ENCODE measurements at places on chromosomes 2 and 18.
A peak's percentile ranks its signal among the peaks of the same experiment; 100 is the strongest.

- DNase-seq = peak; percentile 13
Observed at GRCh38 chr18:63292831-63293683, 26.5 kb downstream of the BCL2 start.

- no peak for DNase-seq
Observed at GRCh38 chr2:221437056-221437455, 135.0 kb downstream of the EPHA4 start.

DNA sequence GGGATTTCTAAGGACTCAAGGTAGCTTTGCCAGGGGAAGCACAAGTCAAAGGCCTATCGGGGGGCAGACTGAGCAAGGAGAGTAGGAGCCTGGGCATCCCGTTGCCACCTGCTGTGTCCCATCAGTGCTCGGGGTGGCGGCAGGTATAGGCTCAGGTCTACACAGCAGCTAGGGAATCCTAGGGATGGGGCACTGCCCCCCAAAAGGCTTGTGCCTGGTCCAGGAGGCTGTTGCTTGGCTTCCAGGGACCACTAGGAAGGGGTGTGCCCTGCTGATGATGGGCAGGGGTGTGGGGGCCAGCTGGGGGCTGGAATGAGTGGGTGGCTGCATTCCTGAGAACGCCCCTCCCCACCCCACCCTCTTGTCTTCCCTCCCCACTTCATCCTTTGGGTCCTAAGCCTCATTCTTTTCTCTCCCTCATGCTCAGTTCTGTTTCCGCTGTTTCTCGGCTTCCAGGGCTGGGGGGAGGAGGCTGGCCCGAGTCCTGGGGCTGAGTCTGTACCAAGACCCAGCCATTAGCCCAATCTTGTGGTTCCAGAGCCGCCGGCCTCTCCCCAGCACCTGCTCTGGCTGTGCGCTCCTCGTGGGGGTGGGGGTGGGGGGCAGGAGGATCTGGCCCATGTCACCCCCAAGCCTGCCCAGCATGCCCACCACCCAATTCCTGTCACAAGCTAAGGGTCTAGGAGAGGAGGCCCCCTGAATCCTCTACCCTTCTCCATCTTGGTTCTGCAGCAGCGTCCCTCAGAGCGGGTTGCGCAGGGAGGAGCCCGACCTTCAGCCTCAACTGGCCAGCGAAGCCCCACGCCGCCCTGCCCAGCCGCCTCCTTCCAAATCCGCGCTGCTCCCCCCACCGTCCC is 12.8 kb downstream of the SPEG start:
- DNase-seq = no peak

GRCh38 chr2:165248238-165248637 is 9.0 kb downstream of the SCN2A start:
- DNase-seq = no peak

DNA sequence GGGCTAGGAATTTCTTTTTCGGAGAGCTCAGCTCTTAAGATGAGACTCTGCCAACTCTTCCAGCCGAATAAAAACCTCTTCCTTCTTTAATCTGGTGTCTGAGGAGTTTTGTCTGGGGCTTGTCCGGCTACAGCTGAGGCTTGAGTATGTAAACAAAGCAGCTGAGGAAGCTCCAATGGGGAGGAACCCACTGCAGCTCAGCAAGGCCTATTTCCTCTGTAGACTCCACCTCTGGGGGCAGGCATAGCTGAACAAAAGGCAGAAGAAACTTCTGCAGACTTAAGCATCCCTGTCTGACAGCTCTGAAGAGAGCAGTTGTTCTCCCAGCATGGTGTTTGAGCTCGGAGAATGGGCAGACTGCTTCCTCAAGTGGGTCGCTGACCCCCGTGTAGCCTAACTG is 838.7 kb downstream of the CCDC85A start:
- DNase-seq = no peak

DNA sequence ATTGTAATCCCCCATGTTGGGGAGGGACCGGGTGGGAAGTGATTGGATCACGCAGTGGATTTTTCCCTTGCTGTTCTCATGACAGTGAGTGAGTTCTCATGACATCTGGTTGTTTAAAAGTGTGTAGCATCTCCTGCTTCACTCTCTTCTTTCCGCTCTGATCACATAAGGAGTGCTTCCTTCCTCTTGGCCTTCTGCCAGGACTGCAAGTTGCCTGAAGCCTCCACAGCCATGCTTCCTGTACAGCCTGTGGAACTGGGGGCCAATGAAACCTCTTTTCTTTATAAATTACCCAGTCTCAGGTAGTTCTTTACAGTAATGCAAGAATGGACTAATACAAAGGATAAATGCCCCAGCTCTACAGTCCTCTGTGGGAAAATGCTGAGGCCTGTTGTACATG is 437.5 kb upstream of the NXPH2 start:
- no peak for DNase-seq

- DNase-seq = peak; percentile 67
Observed at GRCh38 chr2:234292205-234292961, 204.5 kb downstream of the ARL4C start.

- no peak for DNase-seq
Observed at GRCh38 chr2:149112713-149113112, 74.2 kb downstream of the LYPD6B start.

DNA sequence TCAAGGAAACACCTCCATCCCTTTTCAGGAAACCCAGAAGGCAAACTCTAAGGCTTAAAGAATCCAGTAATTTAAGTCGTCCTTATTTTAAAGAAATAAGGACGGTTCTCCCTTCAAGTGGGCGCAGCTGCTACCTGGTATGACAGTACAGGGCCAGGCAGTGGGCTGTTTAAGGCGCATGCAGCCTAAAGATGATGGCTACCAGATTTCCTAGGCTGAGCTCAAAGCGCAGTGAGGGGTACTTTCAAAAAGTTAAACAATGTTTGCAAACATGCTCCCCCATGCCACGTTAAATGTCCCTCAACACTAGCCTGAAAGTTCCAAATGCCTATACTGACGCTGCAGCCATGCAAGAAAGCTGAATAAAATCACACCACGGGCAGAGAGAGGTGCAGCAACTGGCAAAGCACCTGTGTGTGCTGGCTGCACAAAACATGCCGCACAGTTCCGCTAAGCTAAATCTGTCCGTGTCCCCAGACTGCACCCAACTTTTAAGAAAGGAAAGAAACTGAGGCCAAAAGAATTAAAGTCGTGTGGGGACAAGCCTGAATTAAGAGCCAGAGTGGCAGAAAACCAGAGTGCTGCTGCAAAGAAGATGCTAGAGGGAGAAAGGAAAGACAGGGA is 583 bp downstream of the HIBCH start:
- DNase-seq = peak; percentile 18

DNA sequence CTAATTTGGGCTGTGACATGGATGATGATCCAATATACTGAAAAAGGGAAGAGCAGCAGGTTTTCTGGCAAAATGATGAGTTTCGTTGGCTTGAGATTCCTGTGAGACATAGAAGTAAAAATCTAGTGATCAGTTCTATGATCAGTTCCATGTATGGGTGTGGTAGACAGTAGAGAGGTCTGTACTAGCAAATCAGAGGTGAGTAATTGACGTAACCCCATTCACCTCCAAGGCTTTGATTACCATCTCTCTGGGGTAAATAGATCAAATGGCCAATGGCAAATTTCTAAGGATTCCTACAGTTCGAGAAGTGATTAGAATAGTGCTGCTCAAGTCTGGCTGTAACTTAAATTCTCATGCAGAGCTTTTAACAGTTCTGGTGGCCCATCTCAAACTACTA is 6.4 kb downstream of the ITGA4 start:
- DNase-seq = no peak

DNA sequence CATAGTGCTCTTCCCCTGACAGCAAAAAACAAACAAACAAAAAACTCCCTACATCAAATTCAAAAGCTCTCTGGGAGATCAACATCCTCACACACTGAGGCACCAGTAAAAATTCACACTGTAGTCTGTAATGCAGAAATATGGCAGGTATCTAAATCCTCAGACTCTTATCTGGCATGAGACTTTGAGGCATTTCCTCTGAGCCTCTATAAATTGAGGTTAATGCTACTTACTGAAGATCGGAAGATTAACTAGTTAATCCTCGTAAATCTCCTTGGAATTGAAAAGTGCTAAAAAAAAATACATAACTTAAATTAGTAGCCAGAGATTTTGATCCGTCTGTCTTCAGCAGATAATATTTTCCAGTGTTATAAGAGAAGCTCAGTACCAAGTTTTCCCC is 65.0 kb downstream of the AP1S3 start:
- DNase-seq = no peak

- DNase-seq = no peak
Observed at GRCh38 chr2:239222312-239222660, 178.5 kb downstream of the HDAC4 start.

DNA sequence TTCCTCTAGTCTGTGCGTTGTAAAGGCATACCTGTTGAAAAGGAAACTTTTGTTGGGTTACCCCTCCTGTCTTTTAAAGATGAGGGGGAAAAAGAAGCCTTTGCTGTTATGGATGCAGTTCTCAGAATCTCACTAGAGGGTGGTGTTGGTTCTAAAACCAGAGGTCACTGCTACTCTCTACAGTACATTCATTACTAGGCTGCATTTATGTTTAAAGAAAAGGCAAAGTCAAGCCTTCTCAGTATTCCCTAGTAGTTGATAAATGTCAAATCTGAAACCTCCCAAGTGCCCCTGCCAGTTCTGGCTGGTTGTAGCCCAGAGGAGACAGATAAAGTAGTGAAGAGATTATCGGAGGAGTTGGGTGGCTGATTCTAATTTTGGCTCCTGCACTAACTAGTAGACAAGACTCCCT is 1.4 kb upstream of the PLCL1 start:
- DNase-seq = no peak

DNA sequence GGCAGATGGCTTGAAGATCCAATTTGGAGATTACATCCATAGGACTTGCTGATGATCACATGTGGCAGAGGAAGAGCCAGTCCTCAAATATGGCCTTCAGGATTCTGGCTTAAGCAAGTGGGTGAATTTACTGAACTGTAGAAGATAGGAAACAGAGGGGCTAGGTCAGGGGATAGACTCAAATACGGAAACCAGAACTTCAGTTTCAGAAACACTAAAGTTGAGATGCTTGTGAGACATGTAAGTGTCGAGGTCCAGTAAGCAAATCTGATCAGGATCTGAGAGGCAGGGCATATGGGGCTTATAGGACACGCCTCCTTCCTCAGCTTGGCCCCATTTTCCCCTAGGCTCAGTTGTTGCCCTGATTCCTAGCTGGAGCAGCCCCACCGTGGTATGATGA is 107.7 kb downstream of the LBH start:
- no peak for DNase-seq

DNA sequence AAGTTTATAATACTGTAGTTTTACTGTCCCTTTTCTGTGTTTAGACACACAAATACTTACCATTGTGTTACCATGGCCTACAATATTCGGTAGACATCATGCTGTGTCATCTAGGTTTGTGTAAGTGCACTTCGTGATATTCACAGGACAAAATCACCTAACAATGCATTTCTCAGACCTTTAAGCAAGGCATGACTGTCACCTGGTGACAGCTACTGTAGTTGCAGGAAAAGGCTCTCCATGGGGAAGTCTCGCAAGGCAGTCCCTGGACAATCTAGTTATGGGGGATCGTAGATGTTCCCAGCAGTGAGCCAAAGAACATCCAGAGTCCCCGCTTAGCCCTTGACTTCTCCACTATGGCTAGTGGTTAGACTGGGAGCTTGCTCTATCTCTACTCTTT is 73.1 kb downstream of the EIF2AK3 start:
- DNase-seq = no peak

- DNase-seq = peak; percentile 13
Observed at GRCh38 chr18:70489986-70490933, 201.4 kb downstream of the SOCS6 start.

GRCh38 chr2:241964133-241964532 is 94.6 kb downstream of the RTP5 start:
- DNase-seq = no peak

GRCh38 chr18:61827591-61827990 is 65.2 kb downstream of the RNF152 start:
- DNase-seq = no peak

- DNase-seq = no peak
Observed at GRCh38 chr2:234377761-234378391, 119.0 kb downstream of the ARL4C start.

- DNase-seq = no peak
Observed at GRCh38 chr2:23510471-23510870, 125.5 kb downstream of the KLHL29 start.

GRCh38 chr18:3726238-3726951 is 276.4 kb downstream of the TGIF1 start:
- DNase-seq = no peak

DNA sequence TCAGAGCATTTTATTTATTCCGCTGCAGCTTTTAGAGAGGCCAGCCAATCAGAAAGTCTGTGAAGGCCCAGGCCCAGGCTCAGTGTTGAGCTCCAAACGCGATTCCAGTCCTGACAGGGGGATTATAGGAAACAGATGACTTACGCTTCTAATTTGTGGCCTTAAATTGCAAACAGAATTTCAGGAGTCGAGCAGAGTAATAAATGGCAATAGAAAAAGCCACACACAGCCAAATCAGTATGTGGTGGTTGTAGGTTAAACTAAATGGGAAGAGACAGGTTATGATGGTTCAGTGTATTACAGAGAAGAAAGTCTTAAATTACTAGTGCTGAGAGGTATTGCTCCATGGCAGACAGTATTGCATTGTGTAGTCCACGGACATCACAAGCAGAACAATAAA is 131.0 kb upstream of the ZEB2 start:
- DNase-seq = no peak

DNA sequence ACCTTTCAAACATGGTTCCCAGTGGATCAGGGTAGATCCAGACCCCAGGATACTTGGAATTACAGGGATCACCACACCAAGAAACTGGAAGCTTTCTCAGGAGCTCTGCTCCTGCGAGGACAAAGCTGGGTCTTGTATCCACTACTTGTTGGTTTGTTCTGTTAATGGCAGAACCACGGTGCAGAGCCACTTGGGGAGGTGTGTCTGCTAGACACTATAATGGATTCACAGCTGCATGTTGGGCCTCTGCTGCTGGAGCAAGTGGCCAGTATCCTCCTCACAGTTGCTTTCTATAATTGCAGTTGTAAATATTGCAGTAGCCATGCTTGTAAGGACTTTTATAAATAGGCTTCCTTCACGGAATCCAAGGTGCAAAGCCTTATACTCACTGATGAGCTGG is 12.9 kb downstream of the FOSL2 start:
- no peak for DNase-seq

DNA sequence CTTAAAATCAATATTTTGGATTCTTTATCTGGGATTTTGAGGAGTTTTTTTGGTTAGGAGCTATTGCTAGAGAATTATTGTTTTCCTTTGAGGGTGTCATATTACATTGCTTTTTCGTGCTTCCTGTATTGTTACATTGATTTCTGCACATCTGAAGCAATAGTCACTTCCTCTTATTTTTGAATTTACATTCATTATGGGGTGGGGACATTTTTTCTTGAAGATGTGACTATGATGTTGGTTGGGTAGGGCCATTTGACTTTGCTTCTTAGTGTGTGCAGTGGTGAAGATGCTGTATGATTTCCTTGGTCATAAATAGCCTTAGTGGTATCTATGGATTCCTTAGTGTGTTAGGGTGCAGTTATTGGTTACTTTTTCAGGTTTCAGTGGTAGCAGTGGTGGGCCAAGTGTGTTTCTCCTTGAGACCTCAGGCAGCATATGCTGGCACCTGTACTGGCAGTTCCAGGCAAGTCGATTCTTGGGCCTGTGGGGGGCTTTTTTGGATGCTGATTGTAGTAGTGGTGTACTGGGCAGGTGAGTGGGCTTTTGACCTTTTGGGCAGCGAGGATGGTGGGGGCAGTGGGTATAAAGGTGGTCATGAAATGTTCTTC is 61.8 kb downstream of the ARHGAP25 start:
- no peak for DNase-seq

Data from activated naive CD4-positive, alpha-beta T cell treated with Interleukin-2 at 50 U/mL for 16 hours (primary cell).